Aorta (tissue), 5 donors: ENCODE measurements at places on chromosomes 13 and 19. TPM values are rescaled to one million over a fixed set of nuclear protein-coding genes. Genes with fewer than 3 reads are reported as not detected.

DNA sequence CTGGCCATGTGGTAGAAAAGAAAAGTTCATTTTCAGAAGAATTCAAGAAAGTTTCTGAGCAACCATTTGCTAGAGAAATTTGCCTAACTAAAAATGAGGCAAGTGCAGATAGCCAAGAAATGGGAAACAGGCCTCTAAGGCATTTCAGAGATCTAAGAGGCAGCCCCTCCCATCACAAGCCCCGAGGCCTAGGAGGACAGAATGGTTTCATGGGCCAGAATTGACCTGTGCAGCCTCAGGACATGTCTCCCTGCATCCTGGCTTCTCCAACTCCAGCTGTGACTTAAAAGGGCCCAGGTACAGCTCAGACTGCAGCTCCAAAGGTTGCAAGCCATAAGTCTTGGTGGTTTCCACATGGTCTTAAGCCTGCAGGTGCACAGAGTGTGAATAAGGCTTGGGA, 3.3 kb upstream of the ZNF546 start:
- H3K36me3 ChIP-seq, result no peaks in the 10 kb centered on the region
- no peak overlapping the region for H3K4me3 ChIP-seq
- DNase-seq, result no peak
- no peaks in the 10 kb centered on the region for H3K4me1 ChIP-seq

C19orf33 gene
- 2.0 TPM for total RNA-seq

SLC27A5 gene
- 9.8 TPM for total RNA-seq

- no peak overlapping the region for H3K4me3 ChIP-seq
- no peak for DNase-seq
- no peak overlapping the region for H3K27ac ChIP-seq
- H3K4me1 ChIP-seq, result no peaks in the 10 kb centered on the region
- no peaks in the 10 kb centered on the region for H3K36me3 ChIP-seq
- H3K27me3 ChIP-seq, result no peaks in the 10 kb centered on the region
These were observed 153.7 kb upstream of the ARGLU1 start for GRCh38 chr13:106721599-106721998.

FLT1 gene
- 32.8 TPM for total RNA-seq

- peak; percentile 77 for DNase-seq
- H3K4me1 ChIP-seq, result no peaks in the 10 kb centered on the region
- H3K27ac ChIP-seq, result no peak overlapping the region
- H3K27me3 ChIP-seq, result no peaks in the 10 kb centered on the region
These were observed 236.4 kb upstream of the SGCG start for GRCh38 chr13:22944378-22944777.

FBXO17 gene
- total RNA-seq, result 23.6 TPM

EBI3 gene
- total RNA-seq, result 3.3 TPM

GRCh38 chr19:50661023-50661422, 11.8 kb downstream of the C19orf81 start:
- H3K27ac ChIP-seq, result no peak overlapping the region
- no peaks in the 10 kb centered on the region for H3K36me3 ChIP-seq
- H3K27me3 ChIP-seq, result no peaks in the 10 kb centered on the region
- no peak for DNase-seq

DNA sequence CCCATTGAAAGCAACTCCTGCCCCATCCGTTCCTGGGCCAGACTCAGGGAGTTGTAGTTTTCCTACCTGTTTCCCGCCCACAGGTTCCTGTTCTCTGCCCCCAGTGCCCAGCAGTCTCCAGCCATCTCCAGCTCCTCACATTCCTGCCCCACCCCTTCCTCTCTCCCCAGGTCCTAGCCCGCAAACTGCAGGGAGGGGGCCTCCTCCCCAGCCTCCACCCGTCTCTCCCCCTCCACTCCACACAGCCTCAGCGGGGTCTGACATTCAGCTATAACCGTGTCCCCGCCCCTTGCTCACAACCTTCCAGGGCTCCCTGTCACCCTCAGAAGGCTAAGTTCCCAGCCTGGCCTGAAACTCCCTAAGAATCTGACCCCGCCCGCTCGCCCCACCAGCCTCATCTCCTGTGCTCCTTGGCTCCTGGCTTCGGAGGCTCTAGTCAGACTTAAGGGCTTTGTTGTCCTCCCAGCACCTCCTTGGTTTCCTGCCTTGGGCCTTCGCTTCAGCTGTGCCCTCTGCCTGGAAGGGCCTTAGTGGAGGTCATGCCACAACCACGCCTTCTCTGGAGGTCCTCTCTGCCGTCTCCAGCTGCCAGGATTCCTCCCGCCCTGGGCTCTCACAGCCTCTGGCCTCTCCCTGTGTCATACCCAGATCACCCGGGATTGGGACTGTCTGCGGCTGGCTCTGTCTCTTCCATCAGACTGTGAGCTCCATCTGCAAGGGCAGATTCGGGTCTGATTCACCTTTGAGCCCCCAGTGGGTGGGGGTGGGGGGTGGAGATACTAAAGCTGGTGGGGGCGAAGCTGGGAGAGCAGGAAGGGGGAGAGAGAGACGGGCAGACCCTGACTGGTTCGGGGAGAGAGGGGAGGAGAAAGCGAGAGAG, 5.1 kb upstream of the SPACA6 start:
- no peaks in the 10 kb centered on the region for H3K36me3 ChIP-seq
- peak overlapping the region; percentile 22 for H3K4me3 ChIP-seq
- peak overlapping the region; percentile 34 for H3K27ac ChIP-seq
- peak; percentile 82 for DNase-seq
- H3K27me3 ChIP-seq, result no peaks in the 10 kb centered on the region

ABCA7 gene
- total RNA-seq, result 9.5 TPM

- H3K27me3 ChIP-seq, result no peaks in the 10 kb centered on the region
- H3K27ac ChIP-seq, result no peak within 1 kb of the TSS
- no peak within 1 kb of the TSS for H3K4me3 ChIP-seq
- DNase-seq, result peak; percentile 32
These were observed at the start of gene NKG7 for GRCh38 chr19:51372649-51373504. Gene NKG7, minus strand, starts transcription at chr19:51372654. Its CDS starts 119 bp downstream, at chr19:51372535.

RASIP1 gene
- 31.2 TPM for total RNA-seq

FXYD5 gene
- total RNA-seq, result 126 TPM

GRCh38 chr13:37225414-37226070, 120.1 kb upstream of the CSNK1A1L start:
- no peak overlapping the region for H3K4me3 ChIP-seq
- H3K27ac ChIP-seq, result peak overlapping the region; percentile 30

GRCh38 chr13:75931116-75931515, 295.0 kb downstream of the LMO7 start:
- DNase-seq, result no peak
- H3K4me1 ChIP-seq, result no peaks in the 10 kb centered on the region
- H3K27ac ChIP-seq, result no peak overlapping the region
- H3K4me3 ChIP-seq, result no peak overlapping the region
- no peaks in the 10 kb centered on the region for H3K36me3 ChIP-seq

DNA sequence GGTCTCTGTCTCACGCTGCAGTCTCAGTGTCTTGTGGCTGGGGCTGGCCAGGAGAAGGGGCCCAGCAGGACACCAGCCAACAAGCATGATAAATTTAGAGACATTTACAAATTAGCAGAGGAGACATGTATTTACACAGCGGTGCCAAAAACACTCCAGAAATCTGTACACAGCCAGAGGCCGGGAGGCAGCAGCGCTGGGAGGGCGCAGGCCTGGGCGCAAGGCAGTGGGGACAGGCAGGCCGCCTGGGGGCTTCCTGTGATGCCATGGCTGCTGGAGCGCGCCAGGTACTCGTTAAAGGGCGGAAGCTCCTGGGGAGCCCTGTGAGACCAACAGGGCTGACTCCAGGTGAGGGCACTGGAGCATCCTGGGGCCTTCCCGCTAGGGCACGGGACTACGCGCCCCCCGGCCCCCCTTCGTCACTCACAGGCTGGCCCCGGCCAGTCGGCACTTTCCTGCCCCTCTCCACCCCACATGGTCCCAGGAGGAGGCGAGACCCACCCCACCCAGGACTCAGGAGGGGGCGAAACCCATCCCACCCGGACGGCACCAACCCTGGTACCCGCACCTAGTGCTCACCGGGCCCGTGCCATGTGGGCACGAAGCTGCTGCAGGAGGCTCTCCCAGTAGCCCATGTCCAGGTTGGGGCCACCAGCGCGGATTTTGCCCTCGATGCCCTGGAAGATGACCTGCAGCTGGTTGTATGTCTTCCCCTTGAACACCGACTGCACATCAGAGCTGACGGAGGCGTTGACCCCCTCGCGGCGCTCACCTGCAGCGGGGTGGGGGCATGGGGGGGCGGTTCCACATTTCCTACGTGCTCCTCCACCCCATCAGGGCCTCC, 7.4 kb upstream of the TBXA2R start:
- no peaks in the 10 kb centered on the region for H3K36me3 ChIP-seq
- no peak overlapping the region for H3K4me3 ChIP-seq
- no peaks in the 10 kb centered on the region for H3K4me1 ChIP-seq
- H3K27me3 ChIP-seq, result no peaks in the 10 kb centered on the region
- no peak overlapping the region for H3K27ac ChIP-seq

NAT14 gene
- 16.2 TPM for total RNA-seq

TDRD12 gene
- total RNA-seq, result 0.18 TPM

DNA sequence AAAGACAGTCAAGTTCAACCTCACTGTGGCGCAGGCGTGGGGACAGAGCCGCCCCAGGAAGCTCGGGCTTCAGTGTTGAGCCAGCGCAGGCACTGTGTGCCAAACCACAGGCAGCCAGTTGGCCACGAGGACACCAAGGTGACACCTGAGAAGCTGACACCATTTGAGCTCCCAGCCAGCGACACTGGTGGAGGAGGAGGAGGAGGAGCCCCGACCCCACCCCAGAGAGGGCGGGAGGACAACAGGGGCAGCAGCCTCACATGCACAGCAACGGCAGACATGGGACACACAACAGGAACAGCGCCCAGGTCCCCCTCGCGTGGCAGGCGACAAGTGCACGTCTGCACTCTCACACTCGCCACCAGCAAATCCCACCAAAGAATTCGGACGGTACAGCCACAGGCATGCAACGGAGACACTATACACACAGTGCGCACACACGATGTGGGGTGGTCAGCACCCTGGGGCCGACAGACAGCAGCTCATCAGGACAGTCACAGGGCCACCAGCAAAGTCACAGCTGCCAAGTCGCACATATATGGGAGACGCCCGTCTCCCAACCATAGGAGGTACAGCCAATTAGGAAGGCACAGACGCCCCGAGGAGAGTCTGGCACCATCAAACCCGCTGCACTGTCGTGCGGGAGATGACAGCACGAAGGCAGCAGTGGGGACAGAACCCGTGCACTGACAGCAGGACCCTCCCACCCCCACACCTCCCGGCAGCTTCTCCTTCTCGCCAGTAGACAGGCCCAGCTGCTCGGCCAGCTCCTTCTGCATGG, 3.4 kb downstream of the EIF3G start:
- H3K27ac ChIP-seq, result no peak overlapping the region
- H3K4me1 ChIP-seq, result no peaks in the 10 kb centered on the region
- no peaks in the 10 kb centered on the region for H3K27me3 ChIP-seq
- H3K36me3 ChIP-seq, result no peaks in the 10 kb centered on the region

DNA sequence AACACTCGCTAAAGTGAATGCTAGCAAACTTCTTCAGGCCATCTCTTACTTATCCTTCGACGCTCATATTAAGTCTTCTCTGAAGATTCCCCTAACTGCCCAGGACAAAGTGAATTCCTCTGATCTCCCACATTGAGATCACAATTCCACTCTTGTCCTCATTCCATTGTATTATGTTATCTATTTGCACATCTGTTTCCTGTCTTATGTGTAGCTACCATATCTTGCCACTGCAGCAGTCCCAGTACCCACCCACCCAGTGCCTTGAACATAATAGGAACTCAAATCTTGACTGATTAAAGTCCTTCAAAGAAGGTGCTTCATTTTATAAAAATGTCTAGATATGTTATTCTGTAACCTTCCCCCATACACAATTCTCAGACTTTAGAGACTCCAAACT, 702.3 kb downstream of the DIAPH3 start:
- DNase-seq, result no peak
- H3K4me1 ChIP-seq, result no peaks in the 10 kb centered on the region
- H3K4me3 ChIP-seq, result no peak overlapping the region
- H3K27me3 ChIP-seq, result no peaks in the 10 kb centered on the region

COPE gene
- total RNA-seq, result 121 TPM

KRTDAP gene
- total RNA-seq, result not detected

- H3K27ac ChIP-seq, result no peak overlapping the region
- DNase-seq, result no peak
- no peaks in the 10 kb centered on the region for H3K4me1 ChIP-seq
These were observed 861.9 kb upstream of the SLITRK1 start for GRCh38 chr13:84744203-84744602.

GRCh38 chr13:74221752-74222151, 87.5 kb upstream of the KLF12 start:
- H3K4me1 ChIP-seq, result no peaks in the 10 kb centered on the region
- peaks cover 1% of the 10 kb centered on the region for H3K27me3 ChIP-seq
- no peak overlapping the region for H3K4me3 ChIP-seq
- no peak overlapping the region for H3K27ac ChIP-seq

DNA sequence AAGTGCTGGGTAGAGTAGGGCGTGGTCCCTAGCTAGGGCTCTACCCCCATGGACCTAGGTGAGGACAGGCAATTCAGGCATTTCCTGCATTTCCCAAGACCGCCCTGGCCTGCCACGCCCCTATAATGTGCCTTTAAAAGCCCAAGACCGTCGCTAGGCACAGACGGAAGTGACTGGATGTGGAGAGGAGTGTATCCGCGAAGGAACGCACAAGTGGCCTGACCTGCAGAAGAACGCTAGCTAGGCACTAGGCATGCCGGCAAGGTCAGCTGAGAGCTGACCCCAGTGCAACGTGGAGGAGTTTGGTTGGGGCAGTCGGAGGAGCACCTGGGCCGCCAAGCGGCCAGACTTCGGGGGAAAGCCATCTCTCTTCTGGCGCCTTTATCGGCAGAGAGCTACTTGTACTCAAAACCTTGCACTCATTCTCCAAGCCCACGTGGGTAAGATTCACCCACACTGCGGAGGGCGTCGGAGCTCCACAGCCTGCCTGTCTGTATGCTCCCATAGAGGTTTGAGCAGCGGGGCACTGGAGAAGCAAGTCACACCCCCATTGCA, 370.0 kb downstream of the FGF9 start:
- H3K4me1 ChIP-seq, result no peaks in the 10 kb centered on the region
- DNase-seq, result no peak
- no peak overlapping the region for H3K4me3 ChIP-seq
- H3K27me3 ChIP-seq, result no peaks in the 10 kb centered on the region
- no peak overlapping the region for H3K27ac ChIP-seq

GRCh38 chr13:33524086-33524485, 238.5 kb upstream of the STARD13 start:
- no peak overlapping the region for H3K27ac ChIP-seq
- H3K4me3 ChIP-seq, result no peak overlapping the region
- no peaks in the 10 kb centered on the region for H3K4me1 ChIP-seq
- H3K27me3 ChIP-seq, result no peaks in the 10 kb centered on the region
- H3K36me3 ChIP-seq, result no peaks in the 10 kb centered on the region

DNA sequence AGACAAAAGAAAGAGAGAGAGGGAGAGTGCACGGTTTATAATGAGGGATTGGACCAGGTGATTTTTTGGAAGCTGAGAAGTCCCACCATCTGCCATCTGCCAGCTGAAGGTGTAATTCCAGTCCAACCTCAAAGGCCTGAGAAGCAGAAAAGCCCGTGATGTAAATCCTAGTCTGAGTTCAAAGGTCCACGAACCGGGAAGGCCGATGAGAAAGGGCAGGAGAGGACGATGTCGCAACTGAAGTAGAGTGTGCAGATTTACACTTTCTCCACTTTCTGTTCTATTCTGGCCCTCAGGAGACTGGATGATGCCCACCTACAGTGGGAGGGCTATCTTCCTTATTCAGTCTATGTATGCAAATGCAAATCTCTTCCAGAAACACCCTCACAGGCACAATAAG, 500.0 kb downstream of the DIAPH3 start:
- no peaks in the 10 kb centered on the region for H3K36me3 ChIP-seq
- no peak overlapping the region for H3K4me3 ChIP-seq
- H3K27ac ChIP-seq, result no peak overlapping the region
